ENCODE measurements at places on chromosomes 12 and 14.

DNA sequence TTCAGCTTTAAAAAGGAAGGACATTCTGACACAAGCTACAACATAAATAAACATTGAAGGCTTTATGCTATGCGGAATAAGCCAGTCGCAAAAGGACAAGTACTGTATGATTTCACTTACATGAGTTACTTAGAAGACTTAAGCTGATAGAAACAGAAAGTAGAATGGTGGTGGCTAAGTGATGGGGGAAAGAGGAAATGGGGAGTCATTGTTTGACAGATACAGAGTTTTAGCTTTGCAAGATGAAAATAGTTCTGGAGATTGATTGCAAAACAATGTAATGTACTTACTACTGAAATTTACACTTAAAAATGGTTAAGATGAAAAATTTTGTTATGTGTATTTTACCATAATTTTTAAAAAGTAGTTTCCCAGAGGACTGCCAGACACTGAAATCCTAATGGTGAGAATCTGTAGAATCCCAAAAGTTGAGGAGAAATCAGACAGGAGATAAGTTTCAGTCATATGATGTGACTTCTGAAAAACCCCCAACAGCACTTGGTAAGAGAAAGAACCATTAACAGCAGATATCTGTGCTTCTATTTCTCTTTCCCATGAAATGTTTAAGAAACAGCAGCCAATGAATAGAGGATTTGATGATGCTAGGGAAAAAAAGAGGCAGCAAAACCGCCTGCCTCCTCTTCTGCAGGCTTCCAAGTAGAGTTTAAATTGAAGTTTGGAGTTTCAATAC lies 16.6 kb upstream of the CLEC2A start:
- DNase-seq: no peak

- DNase-seq: no peak
Measured at GRCh38 chr12:12537421-12537820, 25.2 kb downstream of the DUSP16 start.

- DNase-seq: no peak
Measured at GRCh38 chr14:56474419-56475022, 105.1 kb upstream of the TMEM260 start.

GRCh38 chr12:121170151-121170550 lies 37.5 kb downstream of the P2RX7 start:
- no peak for DNase-seq

- DNase-seq: no peak
Measured at GRCh38 chr12:76006028-76006925, 25.3 kb downstream of the PHLDA1 start.

GRCh38 chr12:103317220-103317619 lies 178.5 kb downstream of the C12orf42 start:
- no peak for DNase-seq

- DNase-seq: no peak
Measured at GRCh38 chr12:6462234-6462995, 8.1 kb downstream of the VAMP1 start.

DNA sequence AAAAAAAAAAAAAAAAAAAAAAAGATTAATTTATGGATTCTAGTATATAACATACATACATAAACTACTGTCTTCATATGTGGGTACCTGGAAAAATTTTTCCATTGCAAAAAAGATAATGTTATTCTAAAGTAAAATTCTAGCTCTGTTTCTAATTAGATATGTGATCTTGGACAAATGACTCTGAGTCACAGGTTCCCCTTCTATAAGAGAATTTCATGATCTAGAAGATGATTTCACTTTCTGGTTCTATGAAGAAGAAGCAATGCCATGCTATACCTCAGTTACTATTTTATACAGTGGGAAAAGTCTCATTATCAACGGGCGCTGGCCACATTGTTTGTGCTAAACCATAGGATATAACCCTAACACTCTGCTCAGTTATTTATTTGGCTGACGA lies 351.3 kb downstream of the ZFP36L1 start:
- DNase-seq: no peak

- DNase-seq: no peak
Measured at GRCh38 chr12:2615665-2616402, 178.9 kb upstream of the FKBP4 start.

GRCh38 chr14:54535646-54536045 lies 25.9 kb downstream of the CGRRF1 start:
- no peak for DNase-seq

GRCh38 chr14:58919217-58919616 lies 269.2 kb upstream of the DAAM1 start:
- no peak for DNase-seq

DNA sequence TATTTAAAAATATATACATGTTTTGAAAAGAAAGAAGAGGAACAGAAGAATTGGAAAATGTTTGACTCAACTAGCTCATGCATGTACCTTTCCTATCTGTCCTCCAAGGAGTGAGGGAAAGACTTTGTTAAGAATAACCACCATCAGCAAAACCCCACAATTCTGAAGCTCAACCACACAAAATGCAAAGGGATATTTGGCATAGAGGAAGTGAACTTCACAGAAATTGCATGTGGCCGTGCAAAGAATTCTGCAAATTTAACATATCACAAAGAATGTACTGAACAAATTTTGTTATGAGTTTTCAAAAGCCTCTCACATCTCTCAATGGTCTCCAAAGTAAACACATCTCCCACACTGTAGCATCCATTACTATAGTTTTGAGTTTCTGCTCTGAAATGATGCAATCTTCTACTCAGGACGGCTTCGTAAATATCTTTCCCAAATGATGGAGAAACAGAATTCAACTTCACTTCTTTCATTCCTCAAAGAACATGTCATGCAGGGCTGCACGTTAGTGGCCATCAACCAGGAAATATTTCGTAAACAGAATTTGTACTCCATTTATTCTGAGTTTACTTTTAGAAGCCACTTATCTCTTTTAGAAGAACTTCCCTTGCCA lies 17.6 kb downstream of the DUSP6 start:
- no peak for DNase-seq

- no peak for DNase-seq
Measured at GRCh38 chr14:95064734-95065133, 92.6 kb downstream of the DICER1 start.

- no peak for DNase-seq
Measured at GRCh38 chr12:10361084-10361483, 28.8 kb downstream of the KLRK1 start.

- DNase-seq: no peak
Measured at GRCh38 chr14:89507521-89507920, 90.5 kb upstream of the FOXN3 start.

DNA sequence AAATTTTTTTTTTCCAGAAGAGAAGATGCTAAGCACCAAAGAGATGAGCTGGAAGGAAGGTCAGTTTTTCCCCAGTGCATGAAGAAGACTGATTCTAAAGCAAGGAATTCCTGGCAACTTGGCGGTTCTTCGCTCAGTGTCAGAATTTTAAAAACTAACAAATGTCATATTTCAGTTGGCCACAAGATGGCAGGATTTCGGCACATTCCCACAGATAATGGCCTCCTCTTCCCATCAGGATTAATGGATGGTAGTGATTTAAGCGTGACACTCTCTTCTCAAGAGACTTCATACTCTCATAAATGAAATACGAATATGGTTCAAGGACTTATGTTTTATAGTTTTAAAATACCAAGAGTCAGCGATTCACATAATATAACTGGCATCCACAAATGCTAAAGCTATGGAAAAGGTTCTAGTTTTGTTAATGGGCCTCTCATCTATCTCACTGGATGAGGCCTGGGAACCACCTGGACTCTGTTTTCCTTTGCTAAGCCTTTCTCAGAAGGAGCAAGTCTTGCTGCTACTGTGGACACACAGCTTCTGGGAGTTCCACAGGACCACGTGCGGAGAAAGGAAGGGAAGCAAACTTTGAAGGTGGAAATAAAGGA lies 46.1 kb upstream of the PTPRO start:
- DNase-seq: no peak

DNA sequence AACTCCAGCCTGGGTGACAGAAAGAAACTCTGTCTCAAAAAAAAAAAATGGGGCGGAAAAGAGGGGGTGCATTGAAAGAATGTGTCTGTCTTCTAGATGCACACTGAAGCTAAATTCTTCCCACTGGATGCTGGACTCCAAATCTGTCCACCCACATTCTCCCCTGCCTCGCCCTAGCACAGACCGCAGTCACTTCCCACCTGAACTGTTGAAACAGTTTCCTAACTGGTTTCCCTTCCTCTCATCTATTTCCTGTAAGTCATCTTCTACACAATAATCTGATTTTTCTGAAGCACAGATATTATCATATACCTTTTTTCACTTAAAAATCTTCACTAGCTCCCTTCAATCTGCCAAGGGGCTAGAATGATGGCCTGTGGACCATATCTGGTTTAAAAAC lies 1.5 kb upstream of the HCAR1 start:
- DNase-seq: peak; percentile 26

GRCh38 chr12:43131301-43131700 lies 420.7 kb downstream of the ADAMTS20 start:
- no peak for DNase-seq

DNA sequence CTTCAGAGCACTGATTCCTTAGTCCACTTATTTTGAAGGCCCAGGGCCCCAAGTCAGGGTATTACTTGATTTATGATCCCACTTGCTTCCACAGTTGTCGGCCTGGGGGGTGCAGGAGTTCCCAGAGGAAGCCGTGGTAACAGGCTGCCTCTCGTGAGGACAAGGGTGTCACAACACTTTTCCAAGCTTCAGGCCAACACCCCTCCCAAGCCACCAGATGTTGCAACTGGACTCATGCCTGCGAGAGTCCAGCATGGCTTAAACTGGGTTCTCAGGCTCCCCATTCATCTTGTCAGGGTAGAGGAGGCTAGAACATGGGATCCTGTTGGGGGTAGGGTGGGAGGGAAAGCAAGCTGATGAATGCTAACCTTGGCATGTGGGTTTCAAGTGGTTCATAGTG lies 56.1 kb downstream of the BMP4 start:
- DNase-seq: no peak

DNA sequence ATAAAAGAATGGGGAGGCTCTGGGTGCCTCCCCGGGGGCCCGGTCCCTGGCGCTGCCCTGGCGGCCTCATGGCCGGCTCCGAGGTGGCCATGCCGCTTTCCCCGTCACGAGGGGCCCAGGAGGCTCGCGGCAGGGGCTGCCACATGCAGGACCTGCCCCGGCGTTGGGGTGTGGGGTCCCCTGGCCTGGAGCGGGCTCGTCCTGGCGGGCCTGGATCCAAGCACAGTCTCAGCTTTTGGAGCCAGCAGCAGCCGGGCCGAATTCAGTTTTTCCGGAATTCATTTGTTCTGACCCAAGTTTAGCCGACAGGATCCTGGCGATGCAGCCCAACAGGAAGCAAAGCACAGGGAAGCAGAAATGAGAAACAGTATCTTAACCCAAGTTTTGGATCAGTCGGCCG lies 26.4 kb upstream of the AEBP2 start:
- no peak for DNase-seq

DNA sequence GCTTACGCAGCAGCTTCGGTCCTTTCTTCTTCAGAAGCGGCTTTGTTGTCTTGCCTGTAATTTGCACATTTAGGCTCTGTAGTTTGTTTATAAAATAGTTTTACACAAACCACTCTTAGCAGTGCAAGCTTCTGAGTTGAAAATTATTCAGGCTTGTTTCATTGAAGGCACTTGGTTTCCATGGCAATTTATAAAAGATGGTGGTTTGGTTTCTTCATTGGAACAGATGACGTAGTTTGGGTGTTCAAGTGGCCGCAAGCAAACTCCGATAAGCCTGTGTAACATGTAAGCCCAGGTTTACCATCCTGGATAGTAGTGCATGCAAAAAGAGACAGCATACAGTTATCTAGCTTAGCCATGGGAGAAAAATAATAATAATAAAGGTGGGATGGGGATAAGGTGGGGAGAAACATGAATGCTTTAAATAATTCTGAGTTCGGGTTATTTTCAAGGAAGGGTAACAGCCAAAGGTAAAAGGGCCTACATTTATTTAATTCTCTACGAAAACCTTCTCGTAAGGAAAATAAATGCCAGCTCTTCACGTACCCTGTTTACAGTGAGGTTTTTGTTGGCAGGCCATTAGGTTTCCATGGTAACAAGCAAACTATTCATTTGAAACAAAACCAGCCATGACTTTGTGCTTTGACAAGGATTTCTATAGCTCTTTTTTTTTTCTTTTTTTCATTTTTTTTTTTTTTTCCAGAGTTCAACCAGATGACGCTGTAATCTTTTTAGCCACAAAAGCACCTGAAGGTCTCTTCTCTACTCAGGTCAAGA lies 189.6 kb upstream of the RPL10L start:
- DNase-seq: no peak

- no peak for DNase-seq
Measured at GRCh38 chr12:51622564-51622963, 31.5 kb downstream of the SCN8A start.

DNA sequence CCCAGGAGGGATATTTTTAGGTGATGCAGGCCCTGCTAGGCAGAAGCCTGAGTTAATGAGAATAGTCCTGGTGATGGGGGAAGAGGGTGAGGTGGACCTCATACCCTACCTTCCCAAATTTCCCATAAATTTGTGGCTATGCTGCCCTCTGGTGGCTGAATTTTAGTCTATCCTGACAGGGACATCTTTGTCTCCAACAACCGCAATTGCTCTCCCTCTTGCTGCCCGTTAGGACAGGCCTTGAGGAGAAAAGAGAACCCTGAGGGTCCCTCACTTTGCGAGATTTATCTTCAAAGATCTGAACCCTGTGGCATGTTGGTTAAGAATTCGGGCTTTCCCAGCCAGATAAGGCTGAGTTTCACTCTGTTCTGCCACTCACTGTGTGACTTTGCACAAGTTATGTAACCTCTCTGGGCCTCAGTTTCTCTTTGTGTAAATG lies 9.8 kb upstream of the ZNF385A start:
- DNase-seq: no peak

- no peak for DNase-seq
Measured at GRCh38 chr12:112179341-112179740, 54.0 kb downstream of the TRAFD1 start.

DNA sequence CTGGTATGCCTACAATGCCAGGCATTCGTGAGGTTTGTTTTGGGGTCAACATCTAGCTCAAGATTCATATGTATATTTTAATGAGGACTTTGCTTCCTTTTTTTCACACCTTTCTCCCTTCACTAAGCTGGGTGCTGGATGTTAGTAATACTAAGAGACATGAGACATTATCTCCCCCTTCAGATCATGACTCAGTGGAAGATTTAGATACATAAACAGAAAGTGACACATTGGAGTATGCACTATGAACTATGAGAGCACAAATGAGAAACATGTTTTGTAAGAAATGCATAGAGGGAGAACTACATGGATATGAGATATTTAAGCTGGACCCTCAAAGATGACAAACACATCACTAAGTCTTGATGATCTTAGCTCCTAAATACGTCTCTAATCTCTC lies 286.3 kb downstream of the RPAP3 start:
- no peak for DNase-seq

DNA sequence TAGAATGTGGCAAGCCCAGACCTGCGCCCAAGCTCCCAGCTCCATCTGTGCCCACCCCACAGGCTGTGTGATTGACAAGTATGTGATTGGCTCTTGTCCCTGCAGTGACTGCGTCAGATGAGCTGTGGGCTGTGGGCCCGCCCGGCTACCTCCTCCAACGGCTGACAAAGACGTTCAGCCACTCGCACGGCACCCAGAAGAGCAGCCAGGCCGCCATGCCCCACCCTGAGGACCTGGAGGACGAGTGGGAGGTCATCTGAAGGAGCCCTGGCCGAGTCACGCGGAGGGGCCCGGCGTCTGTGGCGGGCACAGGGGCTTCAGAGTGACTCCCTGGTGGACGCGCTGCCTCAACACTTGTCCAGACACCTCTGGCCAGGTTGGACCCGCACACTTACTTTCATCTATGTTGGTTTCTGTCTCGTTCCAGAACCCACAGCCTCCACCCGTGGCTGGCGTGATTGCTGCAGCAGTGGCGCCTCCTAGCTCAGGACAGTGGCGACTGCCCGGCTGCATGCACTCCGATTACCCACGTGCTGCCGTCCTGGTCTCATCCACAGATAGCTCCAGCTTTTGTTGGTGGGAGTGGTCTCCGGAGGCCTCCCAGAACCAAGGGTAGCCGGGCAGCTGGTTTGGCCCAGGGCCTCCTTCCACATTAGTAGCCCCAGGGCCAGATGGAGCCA lies 11.4 kb downstream of the ANKRD9 start:
- no peak for DNase-seq

Data from CD4-positive, alpha-beta T cell treated with Interferon gamma for 1 hour (primary cell).